ENCODE measurements at places on chromosomes 4 and X.

GRCh38 chrX:106415276-106415895 lies 196.4 kb upstream of the RADX start:
- peak; percentile 3 for DNase-seq

- no peak for DNase-seq
Measured at GRCh38 chr4:1763550-1764080, 29.5 kb upstream of the FGFR3 start.

DNA sequence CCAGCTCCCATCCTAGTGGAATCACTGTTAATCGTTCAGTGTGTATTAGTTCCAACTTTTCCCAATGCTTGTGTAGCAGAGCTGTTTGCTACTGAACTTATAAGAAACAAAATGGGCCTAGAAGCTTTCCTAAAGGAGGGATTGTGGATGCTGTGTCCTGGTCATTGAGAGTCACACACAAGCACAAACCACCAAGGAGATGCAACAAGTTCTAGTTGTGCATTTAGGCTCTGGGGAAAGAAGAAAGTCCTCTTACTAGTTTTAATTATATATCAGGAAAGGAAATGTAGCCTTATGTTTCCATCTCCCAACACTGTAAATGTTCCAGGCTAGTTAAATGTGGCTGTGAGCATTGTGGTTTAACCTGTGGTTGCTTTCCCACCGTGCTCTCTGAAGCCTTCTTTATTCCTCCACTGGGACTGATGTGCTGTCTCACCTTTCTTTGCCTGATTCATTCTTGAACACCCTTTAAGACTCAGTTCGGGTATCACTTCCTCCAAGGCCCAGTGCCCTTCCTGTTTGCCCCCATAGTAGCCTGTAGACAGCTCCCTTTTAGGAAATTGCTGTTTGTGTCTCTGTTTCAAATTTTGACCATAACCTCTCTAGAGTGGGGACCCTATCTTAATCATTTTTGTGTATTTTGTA lies 34.3 kb downstream of the ATP10D start:
- DNase-seq, result no peak

DNA sequence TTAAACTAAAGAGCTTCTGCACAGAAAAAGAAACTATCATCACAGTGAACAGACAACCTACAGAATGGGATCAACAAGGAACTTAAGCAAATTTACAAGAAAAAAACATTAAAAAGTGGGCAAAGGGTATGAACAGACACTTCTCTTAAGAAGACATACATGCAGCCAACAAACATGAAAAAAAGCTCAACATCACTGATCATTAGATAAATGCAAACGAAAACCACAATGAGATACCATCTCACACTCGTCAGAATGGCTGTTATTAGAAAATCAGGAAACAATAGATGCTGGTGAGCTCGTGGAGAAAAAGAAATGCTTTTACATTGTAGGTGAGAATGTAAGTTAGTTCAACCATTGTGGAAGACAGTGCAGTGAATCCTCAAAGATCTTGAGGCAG lies 27.8 kb downstream of the PAPSS1 start:
- no peak for DNase-seq

- peak; percentile 26 for DNase-seq
Measured at GRCh38 chr4:145805490-145805889, 125.5 kb downstream of the C4orf51 start.

- DNase-seq, result no peak
Measured at GRCh38 chr4:21795091-21795490, 153.5 kb downstream of the KCNIP4 start.

GRCh38 chr4:65152205-65152604 lies 518.1 kb downstream of the EPHA5 start:
- no peak for DNase-seq

DNA sequence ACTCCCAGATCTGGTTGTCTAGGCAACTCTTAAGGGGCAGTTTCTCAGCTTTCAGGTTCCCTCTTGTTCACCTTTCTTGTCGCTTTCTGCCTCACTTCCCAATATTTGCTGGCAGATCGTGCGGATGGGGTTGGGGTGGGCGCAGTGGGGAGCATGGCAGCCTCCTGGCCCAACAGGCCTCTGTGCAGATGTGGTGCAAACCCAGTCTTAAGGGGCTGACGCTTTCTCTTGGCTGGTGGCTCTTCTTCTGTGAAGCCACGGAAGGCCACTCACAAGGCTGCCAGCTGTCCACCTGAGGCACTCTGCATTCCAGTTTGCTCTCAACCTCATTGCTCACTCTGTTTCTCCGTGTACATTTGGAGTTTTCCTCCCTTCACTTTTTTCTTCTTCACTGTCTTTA lies 61.7 kb downstream of the NBDY start:
- DNase-seq, result no peak

DNA sequence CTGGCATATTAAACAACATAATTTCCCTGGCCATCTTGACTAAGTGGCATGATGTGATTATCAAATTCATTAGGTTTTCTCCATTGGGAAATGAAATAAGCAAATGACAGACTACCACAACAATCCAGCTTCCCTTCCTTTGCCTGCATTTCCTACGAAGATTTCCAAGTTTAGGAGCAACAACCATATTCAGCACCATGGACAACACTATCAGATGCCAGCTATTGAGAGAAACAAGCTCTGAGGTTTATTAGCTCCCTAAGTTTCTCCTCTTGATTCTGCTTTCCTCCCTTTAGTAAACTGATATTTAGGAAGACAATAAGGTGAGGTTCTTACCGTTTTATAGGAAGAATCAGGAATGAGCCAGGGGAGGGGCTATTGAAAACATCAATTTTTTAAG lies 36.2 kb downstream of the DCX start:
- peak; percentile 7 for DNase-seq

DNA sequence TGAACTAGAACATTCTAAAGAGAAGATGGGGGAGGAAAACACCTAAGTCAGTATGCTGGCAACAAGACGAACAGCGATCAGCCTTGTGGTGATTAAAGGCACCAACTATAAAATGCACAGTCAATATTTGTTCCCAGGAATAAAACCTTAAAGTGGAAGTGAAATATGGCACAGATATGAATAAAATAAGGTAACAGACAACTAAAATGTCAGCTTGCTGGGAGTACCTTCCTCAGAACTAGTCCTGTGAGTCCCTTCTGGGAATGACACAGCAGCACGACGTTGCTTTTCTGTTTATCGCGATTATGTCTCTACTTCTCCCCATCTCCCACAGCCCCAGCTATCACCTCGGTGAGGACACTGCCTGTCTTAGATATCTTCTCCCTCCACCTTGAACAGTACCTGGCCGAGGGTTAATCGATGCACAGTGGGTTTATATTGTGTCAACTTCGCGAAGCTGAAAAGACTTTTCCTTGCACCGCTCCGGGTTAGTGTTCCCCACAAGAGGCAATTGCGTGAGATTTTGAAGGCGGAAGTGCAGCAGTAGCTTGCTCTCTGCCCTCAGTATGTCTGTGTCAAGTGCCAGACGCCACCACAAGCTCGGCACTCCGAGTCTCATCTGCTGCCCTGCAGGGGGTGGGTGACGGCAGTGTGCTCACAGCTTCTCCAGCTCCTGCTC lies 17.4 kb downstream of the MTNR1A start:
- no peak for DNase-seq

DNA sequence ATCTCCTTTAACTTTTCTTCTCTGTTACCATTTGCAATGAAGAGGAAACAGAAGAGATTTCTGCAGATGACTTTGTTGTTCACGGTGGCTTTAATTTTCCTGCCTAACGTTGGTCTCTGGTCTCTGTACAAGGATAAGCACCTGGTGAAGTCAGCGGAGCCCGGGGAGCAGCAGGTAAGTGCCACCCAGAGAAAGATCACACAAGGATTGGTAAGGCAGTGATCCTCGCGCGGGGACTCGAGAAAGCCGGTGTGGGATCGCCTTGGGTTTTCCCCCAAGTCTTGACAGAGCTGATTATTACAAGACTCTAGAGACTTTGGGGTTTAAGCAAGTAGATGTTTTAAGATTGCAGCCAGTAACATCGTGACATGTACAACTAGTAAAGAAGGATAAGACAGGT lies 1.3 kb downstream of the GALNTL6 start:
- DNase-seq, result no peak

DNA sequence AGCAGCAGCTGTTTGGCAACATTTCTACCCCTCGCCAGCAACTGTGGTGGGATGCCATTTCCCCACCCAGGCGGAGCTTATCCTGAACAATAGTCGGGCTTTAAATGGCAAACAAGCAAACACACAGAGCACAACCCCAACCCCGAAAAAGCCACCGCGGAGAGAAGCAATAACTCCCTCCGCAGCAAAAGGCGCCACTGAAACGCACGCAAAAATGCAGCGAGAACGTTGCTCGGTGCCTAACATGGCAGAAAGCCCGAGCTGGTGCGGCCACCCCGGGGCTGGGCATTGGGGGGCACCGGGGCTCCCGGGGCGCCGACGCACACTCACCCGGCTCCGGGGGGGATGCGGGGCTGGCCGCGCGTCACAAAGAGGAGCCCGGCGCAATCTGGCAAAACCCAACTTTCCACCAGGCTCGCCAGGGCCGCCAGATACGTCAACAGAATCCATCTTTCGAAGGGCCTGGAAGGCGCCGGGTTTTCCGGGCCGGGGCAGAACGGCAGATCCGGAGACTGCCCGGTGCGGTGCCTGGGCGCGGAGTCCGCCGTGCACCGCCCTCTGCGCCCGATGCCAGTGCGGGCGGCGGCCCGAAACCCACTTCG lies 818 bp downstream of the RAI2 start:
- DNase-seq, result peak; percentile 5

- DNase-seq, result no peak
Measured at GRCh38 chr4:7462509-7462971, 27.8 kb upstream of the PSAPL1 start.

- no peak for DNase-seq
Measured at GRCh38 chr4:155371432-155372043, 5.2 kb downstream of the MAP9 start.

GRCh38 chr4:6172093-6172926 lies 28.0 kb downstream of the JAKMIP1 start:
- no peak for DNase-seq

DNA sequence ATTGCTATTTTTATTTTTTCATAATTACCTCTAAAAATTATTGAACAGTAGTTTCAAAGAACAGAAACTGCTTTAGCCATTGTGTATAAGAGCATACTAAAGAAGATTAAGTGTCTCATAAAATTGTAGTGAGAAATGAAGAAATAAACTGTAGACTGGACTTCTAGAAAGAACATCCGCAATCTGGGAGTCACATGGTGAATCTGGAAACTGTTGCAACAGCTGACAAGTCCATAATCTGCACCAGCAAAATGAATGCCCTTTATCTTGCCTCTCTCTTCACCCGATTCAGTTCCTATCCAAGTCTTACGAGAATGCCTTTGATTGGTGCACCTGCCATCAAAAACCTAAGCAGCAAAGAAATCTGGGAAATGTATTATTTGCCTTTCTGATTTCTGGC lies 312.9 kb downstream of the NAF1 start:
- no peak for DNase-seq

GRCh38 chr4:112287258-112287989 lies 1.7 kb upstream of the TIFA start:
- no peak for DNase-seq

GRCh38 chrX:70025464-70025863 lies 24.3 kb downstream of the AWAT2 start:
- no peak for DNase-seq

DNA sequence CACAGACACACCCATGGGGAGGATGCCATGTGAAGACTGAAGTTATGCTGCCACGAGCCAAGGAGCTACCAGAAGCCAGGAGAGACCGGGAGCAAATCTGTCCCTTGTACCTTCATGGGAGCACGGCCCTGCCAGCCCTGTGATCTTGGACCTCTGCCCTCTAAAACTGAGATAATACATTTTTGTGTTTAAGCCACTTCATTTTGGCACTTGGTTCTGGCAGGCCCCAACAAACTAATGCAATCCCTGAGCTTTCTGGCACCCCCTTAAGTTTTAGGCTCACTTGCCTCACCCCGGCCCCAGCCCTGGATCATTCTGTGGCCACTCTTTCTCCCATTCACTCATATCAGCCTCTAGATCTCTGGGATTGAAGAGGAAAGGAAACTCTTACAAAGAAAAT lies 35.4 kb downstream of the SEL1L3 start:
- DNase-seq, result no peak

GRCh38 chr4:56370377-56370776 lies 16.9 kb downstream of the AASDH start:
- DNase-seq, result no peak

DNA sequence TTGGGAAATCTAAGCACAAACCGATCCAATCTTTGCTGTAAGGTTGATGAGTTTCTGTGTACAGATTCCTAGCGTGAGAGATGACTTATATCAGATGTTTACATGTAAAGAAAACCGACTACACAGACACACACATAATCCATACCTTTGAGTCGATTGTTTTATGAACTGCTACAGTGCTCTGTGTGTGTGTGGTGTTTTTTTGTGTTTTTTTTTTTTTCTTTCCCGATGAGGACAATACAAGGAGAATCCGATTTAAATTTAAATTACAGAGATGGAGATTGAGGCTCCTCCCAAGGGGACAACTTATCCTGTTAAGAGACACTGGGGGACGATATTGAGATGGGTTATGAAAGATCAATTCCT lies 461 bp upstream of the SLC9A6 start:
- DNase-seq, result no peak

DNA sequence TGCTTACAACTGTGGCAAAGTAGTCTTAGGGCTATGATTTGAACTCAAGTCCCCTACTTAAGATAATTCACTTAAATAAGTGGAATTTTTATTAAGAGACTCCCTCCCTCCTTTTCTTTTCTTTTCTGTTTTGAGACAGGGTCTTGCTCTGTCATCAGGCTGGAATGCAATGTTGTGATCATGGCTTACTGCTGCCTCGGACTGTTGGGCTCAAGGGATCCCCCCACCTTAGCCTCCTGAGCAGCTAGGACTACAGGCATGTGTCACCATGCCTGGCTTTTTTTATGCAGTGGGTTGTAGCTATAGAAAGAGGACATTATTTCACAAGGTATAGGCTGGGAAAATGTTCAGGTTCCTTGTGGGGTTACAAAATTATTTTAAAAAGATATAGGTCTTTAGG lies 19.2 kb downstream of the DIAPH2 start:
- no peak for DNase-seq

- DNase-seq, result no peak
Measured at GRCh38 chrX:110131031-110131430, 128.1 kb downstream of the TMEM164 start.

DNA sequence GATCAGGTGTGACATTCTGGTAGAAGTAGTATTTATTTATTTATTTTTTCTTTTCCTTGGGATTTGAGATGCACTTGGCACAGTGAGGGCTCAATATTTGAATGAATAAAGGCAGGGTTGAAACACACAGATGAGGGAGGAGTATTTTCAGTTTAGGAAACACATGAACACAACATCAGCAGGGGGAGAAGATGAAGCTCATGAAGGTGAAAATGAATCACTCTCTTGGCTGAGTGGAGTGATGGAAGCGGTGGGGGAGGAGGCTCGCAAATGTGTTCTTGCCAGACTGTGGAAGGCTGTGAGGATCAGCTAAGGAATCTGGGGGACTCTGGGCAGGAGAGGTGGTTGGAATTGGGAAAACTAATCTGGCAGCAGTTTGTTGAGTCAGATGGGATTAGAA lies 55.3 kb downstream of the ARHGAP10 start:
- no peak for DNase-seq

Measured in endothelial cell (in vitro differentiated cells).